ENCODE measurements at places on chromosomes 2 and 18. TPM values are rescaled to one million over a fixed set of nuclear protein-coding genes. Genes with fewer than 3 reads are reported as not detected.

LINC00305 gene
- total RNA-seq, result not detected

MC2R gene
- not detected for total RNA-seq

ASXL3 gene
- 0.02 TPM for total RNA-seq

ASB18 gene
- not detected for total RNA-seq

NYAP2 gene
- 0.15 TPM for total RNA-seq

SERPINB10 gene
- total RNA-seq, result not detected

CPO gene
- total RNA-seq, result not detected

SNORC gene
- 0.94 TPM for total RNA-seq

Data from B cell (primary cell).